ENCODE measurements at places on chromosomes 13 and 19. TPM values are rescaled to one million over a fixed set of nuclear protein-coding genes. Genes with fewer than 3 reads are reported as not detected.

GRCh38 chr19:4889034-4889815 is 13.5 kb downstream of the ARRDC5 start:
- peak overlapping the region; percentile 6 for H3K27ac ChIP-seq
- no peak overlapping the region for H3K4me3 ChIP-seq
- no peaks in the 10 kb centered on the region for H3K27me3 ChIP-seq

DNA sequence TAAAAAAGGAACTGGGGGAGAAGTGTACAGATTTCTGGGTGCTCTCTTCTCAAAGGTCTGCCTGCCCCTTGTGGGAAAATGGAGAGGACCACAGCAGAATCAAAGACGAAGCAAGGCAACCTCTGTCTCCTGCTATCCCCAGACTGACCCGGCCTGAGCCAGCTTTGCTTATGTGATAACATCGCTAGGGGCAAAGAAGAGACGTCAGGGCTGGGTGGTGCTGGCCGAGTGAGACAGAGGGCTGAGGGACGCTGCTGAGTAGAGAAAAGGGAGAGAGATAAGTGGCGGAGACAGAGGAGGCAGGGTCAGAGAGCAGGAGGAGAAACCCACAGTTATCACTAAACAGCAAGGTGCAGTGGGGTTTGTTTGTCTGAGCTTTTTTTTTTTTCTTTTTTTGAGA is 4.6 kb upstream of the MUC16 start:
- no peaks in the 10 kb centered on the region for H3K27me3 ChIP-seq
- H3K27ac ChIP-seq, result no peak overlapping the region
- no peak overlapping the region for H3K4me3 ChIP-seq
- no peak for DNase-seq
- no peaks in the 10 kb centered on the region for H3K4me1 ChIP-seq

GRCh38 chr13:59671881-59672280 is 491.8 kb downstream of the DIAPH3 start:
- H3K36me3 ChIP-seq, result no peaks in the 10 kb centered on the region
- H3K4me3 ChIP-seq, result no peak overlapping the region
- DNase-seq, result no peak
- H3K27me3 ChIP-seq, result no peaks in the 10 kb centered on the region
- no peak overlapping the region for H3K27ac ChIP-seq

The ZNF490 gene
- 3.2 TPM for total RNA-seq

The KLK2 gene
- total RNA-seq, result not detected
